Activated naive CD8-positive, alpha-beta T cell treated with anti-CD3 and anti-CD28 coated beads, Interleukin-2, amount 50 U/mL, for 24 hours (primary cell): ENCODE measurements at places on chromosomes 13 and 19.

DNA sequence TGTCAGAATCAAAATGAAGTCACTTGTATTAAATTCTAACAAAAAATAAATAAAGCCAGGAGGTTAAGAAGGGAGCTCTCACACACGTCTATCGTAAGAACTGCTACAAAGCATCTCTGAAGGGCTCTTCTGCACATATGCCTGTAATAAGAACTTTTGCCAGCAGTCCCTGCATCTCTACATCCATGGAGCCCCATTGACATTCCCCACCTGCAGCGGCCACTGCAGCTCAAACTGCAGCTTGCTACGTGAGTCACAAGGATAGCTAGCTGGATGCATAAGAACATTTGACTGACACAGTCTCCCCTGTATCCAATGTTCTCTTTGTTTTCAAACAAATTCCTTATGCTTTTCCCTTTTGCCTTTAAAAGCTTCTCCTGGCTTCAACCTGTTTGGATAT, 68.3 kb downstream of the DNAJC3 start:
- DNase-seq = no peak

GRCh38 chr19:45975306-45976070, 1.8 kb upstream of the NOVA2 start:
- DNase-seq = no peak

DNA sequence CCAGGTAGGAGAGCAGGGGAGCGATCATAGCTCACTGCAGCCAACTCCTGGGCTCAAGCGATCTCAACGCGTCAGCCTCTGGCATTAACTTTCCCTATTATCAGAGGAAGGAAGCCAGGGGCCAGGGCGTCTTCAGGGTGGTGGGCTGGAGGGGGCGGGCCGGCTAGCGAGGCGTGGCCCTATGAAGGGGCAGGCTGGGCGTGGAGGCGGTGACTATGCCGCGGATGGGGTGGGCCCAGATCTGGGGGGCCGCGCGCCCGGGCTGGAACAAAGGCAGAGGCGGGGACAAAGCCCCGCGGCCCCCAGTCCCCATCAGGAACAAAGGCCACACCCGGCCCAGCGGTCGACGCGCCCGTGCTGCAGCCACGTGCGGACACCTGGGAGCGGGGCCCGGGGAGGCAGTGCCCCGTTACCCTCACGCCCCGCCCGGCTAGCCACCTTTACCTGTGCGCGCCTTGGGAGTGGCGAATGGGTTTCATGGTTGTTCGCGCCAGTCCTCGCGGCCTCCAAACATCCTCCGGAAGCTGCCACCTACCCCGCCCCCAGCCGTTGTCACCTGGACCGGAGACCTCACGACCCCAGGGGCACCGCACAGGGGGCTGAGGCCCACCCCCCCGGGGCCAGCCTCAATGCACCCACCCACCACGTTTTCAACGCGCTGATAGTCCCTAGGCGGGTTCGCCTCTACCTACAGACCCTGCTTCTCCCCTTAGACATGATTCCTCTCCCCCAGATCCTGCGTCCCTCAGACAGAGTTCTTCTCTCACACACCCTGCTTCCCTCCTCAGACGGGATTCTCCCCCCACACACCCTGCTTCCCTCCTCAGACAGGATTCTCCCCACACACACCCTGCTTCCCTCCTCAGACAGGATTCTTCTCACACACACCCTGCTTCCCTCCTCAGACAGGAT, 5.4 kb upstream of the TRIM28 start:
- DNase-seq = peak; percentile 63

DNA sequence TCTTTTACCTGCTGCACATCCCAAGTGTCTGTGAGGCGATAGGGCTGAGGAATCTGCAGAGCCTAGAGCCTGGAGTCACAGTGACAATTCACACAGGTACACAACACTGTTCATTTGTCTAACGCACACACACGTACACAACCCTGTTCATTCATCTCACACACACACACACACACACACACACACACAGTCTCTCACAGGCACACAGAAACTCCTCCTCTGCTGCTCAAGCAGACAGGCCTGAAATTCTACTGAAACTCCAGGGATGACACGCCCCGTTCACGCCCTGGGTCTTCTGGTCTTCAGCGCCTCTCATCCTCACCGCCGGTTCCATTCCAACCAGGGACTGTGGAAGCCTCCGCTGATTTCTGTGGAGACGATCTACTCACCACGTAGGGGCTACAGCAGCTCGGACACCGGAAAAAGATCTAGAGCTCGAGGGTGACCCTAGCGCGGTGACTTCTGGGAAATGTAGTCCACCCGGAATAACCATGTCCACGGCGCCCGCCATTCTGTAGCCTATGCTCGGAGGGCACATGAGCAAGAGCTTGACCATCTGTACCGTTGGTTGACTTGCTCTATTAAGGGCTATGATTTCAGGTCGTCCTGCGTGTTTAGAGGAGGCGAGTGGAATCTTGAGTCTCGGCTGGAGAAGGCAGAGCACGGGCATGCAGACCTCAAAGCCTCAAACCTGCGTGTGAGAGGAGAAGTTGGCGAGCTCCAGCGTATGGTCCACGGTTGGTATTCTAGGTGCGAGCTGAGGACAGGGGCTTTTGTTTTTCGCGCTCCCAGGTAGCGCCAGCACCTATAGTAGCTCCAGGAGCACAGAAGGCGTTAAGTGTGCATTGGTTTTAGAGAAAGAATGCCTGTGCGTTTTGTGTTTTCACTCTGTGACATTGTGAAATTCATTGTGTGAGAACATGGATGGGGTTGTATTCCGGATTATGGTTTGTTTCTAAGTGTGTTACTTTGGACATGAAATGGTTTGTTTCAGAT, 33.4 kb downstream of the ZNF45 start:
- DNase-seq = peak; percentile 72

DNA sequence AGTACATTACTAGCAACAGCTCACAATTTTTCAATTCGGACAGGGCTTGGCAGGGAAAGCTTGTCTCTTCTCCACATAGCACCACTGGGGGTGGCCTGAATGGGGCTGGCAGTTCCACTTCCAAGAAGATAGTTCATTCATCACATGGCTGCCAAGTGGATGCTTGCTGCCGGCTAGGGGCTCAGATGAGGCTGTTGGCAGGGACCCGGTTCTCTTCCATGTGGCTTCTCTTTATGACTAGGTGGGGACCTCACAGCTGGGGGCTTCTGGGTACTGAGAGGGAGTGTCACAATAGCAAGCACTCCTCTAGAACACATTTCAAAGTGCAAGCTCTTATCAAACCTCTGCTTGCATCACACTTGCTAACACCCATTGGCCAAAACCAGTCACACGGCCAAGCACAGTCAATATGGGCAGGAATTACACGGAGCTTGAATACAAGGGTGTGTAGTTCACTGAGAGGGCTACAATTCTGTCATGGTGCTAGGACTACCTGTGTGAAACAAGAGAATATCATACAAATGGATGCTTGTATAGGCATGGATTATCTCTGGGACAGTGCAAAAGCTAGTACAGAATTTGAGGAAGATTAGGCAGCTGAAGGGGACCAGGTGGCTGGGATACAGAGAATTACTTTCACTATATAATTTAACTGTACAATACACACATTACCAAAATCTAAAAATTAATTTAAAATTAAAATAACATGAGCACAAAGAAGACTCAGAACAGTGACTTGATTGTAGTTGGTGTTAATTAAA, 32.3 kb downstream of the ATP7B start:
- DNase-seq = no peak

DNA sequence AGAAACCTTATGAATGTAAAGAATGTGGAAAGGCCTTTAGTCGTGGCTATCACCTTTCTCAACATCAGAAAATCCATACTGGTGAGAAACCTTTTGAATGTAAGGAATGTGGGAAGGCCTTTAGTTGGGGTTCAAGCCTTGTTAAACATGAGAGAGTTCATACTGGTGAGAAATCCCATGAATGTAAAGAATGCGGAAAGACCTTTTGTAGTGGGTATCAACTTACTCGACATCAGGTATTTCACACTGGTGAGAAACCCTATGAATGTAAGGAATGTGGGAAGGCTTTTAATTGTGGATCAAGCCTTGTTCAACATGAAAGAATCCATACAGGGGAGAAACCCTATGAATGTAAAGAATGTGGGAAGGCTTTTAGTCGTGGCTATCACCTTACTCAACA, 20.8 kb downstream of the ZNF283 start:
- no peak for DNase-seq

- DNase-seq = no peak
Measured at GRCh38 chr13:27177852-27178251, 6.2 kb upstream of the USP12 start.

DNA sequence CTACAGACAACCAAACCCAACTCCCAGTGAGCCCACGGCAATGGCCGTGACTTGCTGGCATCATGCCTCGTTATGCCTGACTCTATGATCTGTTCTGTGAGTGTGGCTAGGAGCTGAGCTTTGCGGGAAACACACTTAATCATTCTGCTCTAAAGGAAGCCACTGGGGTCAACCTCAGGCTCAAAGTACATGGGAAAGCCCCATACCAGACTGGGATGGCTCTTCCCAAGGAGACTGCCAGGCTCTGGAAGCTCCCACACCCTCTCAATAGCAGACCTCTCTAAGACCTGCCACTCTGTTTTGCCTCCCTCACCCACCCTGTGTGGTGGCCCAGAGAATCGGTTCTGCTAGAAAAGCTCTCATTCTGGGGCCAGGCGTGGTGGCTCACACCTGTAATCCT, 2.2 kb downstream of the PEPD start:
- DNase-seq = no peak

- DNase-seq = no peak
Measured at GRCh38 chr13:110758195-110758805, 44.8 kb downstream of the ING1 start.

GRCh38 chr13:45406421-45406820, 11.8 kb downstream of the SLC25A30 start:
- DNase-seq = no peak

DNA sequence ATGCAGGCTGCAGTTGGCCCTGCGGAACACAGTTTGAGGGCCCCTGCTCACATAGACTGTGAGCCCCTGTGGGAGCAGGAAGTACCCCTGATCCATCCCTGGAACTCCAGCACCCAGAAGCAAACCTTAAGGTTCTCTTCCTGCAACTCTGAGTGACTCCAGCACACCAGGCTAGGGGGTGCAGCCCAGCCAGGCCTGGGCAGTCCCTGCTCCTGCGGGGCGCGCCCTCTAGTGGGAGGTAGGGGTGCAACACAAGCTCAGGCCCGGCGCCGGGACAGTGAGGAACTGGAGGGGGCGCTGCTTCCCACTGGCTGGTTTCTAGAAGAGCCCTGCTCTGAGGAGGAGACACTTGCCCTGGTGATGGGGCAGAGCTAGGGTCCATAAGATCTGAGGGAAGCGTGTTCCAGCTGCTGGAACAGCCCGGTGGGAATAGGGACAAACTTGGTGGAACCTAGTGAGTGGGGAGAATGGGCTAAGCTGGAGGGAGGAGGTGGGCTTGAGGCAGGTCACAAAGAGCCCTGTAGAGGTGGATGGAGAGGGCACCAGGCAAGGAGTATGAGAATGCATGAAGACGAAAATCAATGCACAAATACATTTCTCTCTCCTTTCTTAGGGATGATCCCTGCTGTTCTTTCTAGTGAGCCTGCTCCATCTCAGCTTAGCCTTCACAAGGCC, 5.0 kb downstream of the ZSCAN5A start:
- DNase-seq = peak; percentile 73

DNA sequence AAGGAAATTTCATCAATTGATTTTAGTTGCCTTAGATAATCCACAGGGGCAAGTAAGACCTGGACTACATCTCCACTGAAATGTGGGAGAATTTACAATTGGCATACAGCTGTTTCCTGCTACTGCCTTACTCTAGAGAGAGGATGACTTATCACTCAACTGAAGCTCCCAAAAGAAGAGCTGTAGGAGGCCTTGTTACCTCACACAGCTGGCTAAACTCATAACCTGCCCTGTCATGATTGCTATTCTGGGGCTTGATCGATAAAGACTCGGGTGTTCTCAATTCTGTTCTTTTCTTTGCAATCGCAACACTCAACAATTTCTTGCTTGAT, 1396.4 kb downstream of the EFNB2 start:
- DNase-seq = no peak

GRCh38 chr13:28248080-28248479, 109.7 kb downstream of the PAN3 start:
- no peak for DNase-seq

- DNase-seq = no peak
Measured at GRCh38 chr19:5554828-5555227, 12.9 kb downstream of the TINCR start.

GRCh38 chr19:5417495-5418436, 37.5 kb upstream of the ZNRF4 start:
- no peak for DNase-seq

DNA sequence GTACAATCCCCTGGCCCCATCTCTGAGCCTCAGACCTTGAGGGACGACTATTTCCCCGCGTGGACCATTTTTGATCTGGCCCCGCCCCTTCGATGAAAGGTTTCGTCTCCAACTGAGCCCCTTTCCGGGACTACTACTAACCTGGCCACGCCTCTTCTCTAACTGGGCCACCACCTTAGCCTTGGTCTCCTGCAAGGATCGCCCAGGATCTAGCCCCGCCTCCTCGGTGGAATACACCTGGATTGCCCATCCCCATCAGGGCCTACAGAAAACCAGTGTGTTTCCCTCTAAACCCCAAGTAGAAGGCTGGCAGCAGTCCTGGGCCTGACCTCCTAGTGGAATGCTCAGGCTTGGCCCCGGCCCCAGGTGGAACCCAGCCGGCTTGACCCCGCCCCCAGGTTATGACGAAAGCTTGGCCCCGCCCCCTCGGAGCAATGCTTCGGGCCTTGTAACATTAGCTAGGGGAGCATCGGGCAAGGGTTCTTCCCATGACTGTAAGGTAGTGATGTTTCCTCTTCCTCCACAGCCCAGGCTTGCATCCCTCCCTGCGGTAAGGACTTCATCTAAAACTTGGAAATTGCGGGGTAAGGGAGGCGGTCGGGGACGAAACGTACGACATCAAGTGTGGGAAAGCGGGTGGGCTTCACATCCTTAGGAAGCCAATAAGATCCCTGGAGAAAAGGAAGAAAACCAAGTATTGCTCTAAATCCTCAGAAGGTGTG, 9.1 kb downstream of the SPACA6 start:
- peak; percentile 56 for DNase-seq

GRCh38 chr19:8705742-8706141, 7.1 kb upstream of the ACTL9 start:
- no peak for DNase-seq

GRCh38 chr19:35722461-35722860, 4.7 kb downstream of the KMT2B start:
- no peak for DNase-seq

- no peak for DNase-seq
Measured at GRCh38 chr13:98771838-98772611, 19.6 kb upstream of the SLC15A1 start.

- DNase-seq = no peak
Measured at GRCh38 chr13:98133946-98134345, 8.9 kb upstream of the FARP1 start.

DNA sequence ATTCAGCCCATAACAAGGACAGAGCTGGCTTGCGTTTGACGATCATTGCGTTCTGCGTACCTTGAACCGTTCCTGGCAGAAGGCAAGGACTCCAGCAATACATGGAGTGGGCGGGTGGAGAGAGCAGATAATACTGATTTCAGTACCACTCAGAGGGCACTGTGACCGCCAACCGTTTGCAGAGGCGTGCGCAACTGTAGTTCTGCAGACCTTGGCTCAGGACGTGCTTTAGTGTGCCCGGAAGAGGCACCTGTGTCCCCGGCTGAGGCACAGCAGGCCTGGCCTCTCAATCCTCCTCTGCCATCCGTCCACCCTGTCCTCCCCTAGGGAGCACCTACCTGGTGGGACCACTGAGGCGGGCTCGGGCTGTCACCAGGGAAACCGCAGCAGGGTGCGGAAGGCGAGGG, 117.6 kb upstream of the USP29 start:
- no peak for DNase-seq
